ENCODE measurements at places on chromosomes 1 and 21.

DNA sequence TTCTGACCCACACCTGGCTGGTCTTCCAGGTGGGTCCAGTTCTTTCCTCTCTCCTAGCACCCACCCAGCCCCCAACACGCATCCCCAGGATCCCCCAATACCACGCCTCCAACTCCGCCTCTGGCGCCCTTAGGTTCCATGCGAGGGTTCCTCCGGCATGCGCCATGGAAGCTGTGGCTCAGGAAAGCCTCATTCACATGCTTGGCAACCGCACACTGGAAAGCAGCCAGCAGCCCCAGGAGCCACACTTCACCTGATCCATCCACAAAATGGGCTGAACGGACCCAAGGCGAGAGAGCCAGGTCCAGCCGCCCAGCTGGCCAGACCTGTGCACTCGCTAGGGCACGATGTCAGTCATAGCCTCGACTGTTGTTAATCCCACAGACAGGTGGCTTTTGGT is 161.2 kb downstream of the PSMG1 start:
- DNase-seq, result no peak

DNA sequence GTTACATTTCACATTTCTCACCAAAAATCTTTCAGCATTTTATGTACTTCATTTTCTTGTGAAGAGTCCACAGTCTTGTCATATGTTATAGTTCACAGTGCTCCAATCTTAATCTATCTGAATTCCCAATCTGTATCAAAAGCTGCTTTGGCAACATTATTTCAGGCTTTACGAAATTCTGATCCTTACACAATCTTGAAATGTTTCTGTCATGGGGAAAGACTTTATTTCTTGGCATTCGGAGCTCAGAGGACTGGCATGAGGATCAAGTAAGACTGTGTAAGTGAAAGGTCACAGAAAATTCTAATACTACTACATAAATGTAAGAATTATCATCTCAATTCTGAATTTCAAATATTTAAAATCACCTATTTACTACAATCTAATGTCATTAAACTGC is 2.0 kb downstream of the USP33 start:
- no peak for DNase-seq

DNA sequence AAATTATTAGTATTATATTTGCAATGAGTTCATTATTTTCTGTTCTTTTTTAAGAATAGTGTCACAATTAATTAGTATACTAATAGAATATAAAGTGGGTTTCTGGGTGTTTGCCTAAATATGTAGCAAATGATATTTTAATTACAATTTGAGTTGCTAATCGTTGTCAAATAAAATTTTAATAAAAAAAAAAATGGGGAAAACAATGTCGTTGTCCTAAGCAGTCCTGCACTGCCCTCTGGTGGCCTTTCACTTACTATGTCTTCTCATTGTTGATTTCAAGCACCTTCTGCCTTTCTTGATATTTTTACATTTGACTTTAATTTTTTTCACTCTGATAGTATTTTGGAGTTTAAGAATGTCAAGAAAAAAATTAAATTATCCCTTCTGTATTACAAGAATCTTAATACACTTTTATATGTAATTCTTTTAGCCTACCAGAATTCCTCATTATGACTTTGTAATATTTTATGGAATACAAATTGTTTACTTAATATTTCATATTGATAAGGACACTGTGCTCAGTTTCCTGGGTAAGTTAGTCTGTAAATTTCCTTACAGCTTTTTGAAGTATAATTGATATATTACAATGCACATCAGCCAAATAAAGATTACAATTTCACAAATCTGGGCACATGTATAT is 104.5 kb upstream of the FMN2 start:
- DNase-seq, result no peak

DNA sequence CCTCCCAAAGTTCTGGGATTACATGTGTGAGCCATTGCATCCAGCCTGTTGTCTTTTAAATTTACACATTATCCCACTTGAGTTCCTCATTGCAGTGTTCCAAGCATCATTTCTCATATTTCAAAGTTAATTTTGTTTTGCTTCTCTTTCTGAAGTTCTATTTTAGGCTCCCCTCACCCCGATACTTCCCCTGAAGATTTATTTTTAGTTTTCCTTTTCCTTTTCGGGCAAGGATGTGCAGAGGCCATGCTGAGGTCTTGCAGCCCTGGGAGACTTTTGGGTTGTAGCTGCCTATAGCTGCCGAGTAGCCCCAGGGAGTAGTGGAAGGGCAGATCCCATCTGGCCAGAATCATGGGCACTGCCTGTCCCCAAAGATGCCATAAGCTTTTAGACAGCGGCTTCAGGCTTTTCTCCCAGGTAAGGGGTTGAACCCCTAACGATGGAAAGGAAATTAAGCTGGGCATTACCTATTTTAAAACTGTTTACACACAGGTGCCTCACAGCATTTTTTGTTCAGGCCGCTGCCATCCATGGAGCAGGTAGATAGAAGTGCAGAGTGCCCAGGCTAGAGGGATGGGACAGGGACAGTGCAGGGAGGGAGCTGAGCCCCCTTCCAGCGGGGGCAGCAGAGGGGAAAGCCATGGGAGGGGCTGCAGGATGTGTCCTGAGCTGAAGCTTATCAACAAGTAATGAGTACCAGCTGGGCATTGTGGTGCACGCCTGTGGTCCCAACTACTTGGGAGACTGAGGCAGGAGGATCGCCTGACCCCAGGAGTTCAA is 15.9 kb downstream of the PSEN2 start:
- no peak for DNase-seq

DNA sequence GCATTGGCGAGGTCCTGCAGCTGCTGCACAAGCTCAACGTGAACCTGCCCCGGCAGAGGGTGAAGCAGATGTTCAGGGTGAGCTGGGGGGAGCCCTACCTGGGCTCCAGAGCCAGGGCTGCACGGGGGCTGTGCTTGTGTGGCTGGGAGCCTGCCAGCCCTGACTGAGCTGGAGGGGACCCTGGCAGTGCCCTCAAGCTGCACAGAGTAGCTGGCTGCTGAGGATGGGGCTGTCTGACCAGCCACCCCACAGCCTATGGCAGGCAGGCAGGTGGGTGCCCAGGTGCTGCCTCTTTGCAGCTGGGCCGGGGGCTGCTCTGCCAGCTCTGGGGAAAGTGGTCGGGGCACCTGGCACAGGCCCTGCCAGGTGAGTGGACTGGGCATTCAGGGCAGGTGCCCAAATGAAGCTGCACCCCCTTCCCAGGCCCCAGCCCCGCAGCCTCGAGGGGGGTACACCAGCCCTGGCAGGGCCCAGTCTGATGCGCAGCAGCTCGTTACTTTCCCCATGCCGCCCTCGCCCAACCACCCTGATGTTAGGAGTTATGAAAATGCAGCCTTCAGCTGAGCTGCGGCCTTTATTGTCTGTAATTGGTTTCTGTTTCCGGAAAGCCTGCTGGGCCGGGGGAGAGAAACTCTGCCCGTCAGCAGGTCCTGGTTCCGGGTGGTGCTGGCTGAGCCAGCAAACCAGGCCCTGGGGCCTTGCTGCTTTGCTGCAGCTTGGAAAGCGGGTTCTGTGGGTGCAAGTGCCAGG is 4.3 kb downstream of the PLCH2 start:
- no peak for DNase-seq

DNA sequence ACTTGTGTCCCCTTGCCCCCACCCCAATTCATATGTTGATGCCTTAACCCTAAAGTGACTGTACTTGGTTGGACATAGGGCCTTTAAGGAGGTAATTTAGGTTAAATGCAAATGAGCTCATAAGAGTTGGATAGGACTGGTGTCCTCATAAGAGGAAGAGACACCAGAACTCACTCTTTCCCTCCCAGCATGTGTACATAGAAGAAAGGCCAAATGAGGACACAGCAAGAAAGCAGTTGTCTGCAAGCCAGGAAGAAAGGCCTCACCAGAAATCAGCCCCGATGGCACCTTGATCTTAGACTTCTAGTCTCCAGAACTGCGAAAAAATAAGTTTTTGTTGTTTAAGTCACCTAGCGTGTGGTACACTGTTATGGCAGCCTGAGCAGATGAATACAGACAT is 45.5 kb downstream of the RAB3GAP2 start:
- no peak for DNase-seq

DNA sequence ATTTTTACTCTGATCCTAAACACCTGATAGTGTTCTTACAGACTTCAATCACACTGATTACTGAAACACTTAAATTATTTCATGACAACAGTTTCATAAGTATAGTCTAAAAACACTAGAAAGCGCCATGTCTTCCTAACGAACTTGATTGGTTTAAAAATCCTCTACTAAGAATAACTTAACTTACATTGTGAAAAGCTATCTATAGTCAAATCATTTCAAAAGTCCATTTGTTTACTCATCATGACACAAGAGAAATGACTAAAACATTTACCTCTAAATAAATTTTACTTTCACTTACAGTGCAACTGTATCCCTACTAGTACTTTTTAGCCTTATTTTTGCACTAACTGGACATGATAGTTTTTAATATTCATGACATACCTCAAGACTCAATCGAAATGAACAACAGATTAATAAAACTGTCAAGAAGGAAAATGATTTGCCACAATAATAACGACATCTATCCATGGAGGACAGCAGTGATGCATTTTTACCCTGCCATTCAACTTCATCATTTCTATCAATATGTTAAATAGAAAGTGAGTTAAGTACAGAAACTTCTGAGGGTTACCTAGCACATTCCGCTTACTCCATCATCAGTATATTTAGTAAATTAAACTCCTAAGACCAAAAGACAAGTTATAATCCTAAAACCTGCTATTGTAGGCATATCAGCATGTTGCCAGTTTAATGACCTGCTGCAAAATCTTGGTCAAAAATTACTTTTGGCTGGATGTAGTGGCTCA is 38.4 kb downstream of the AHCTF1 start:
- no peak for DNase-seq

DNA sequence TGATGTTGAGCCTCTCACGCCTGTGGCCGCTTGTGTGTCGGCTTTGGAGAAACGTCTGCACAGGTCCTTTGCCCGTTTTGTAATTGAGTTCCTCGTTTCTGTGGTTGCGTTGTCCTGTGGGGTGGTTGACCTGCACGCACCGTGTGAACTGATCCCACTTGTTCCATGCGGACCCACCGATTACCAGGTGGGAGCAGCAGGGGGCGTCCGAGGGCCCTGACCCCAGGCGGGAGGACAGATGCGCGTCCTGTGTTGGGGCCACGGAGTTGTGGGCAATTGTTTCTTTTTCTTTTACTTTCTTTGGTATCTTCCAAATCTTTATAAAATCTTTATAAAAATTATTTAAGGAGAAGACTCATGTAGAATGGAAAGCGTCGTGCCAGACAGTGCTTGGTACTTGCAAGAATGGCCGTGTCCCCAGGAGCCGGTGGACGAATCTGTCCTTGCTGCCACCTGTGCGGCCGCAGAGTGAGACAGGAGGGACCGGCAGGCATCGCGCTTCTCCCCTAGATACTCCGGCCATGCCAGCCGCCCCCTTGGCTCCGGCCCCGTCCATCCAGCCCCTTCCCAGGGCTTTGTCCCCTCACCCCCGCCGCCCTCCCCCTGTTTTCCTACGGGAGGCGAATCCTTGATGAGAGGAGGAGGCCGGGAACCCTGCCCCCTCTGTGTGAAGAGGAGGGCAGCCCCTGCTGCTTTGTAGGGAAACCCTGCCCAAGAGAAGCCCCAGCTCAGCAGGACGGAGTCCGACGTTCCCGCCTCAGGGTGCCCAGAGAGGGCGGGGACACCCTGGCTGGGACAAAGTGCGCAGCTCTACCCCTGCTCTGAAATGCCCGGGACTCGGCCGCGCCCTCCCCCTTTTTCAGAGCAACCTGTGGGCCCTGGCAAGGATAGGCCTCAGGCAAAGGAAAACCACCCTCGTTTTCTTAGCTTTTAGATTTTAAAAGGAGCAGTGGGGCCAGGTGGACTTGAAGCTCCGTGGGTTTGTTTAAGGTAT is 41.7 kb downstream of the PRKCZ start:
- DNase-seq, result peak; percentile 17

GRCh38 chr1:64163970-64164369 is 39.5 kb upstream of the UBE2U start:
- no peak for DNase-seq

- no peak for DNase-seq
Measured at GRCh38 chr21:27831177-27831576, 864.3 kb upstream of the ADAMTS5 start.

GRCh38 chr1:40760984-40761383 is 22.6 kb upstream of the KCNQ4 start:
- no peak for DNase-seq

DNA sequence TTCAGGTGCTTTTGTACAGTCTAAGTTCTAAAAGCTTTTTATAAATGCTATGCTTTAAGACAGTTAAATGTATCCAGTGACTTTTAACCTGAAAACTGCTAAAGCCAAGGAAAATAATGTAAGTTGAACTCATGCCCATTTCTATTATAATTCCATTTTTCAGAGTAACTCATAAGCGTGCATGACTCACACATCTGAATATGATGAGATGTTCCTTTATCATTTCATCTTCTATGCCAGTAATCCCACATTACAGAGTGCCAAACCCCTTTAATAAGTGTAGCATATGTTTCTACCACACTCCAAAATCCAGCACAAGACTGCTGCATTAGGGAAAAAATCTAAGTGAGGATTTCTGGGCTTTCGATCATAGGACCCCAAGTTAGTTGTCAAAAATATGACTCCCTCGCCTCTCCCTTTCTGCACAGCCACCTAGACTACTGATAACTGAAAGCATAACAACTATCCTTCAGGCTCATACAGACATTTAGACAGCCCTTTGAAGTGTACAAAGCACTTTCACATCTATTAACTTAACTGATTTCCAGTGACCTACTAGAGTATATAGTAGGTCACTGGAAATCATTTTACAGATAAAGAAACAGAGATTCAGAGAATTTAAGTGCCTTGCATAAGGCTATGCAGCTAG is 45.3 kb downstream of the JAK1 start:
- no peak for DNase-seq

DNA sequence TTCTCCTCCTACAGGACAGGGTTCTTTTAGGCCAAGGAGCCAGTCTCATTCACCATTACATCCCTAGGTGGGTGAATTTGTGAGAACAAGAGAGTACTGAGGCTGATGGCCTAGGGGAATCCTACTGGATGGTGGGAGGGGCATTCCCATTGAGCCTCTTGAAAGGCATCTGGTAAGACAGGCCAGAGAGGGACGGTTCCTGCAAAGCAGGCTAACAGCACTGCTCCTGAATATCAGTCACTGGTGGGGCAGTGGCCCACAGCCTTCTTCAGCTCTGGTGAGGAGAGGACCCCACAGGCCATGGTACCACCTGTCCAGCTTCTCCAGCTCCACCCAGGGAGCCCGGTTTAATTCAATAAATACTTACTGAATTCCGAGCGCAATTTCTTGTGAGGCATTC is 125.9 kb upstream of the EDN2 start:
- no peak for DNase-seq

DNA sequence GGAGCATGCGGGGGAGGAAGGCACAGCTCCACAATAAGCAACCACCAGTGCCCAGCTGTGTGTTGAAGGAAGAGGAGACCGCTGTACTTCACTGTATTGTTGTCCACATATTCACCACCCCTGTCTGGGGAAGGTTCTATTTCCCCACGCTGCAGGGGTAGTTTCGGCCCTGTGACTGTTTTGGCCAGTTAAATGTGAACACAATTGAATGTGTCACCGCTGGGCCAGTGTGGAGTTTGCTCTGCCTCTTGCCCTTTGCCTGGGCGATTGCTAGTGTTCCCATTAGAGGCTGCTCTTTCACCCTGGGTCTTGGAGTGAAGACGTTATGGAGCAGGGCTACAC is 32.6 kb downstream of the UBE4B start:
- DNase-seq, result no peak

- DNase-seq, result no peak
Measured at GRCh38 chr1:238624776-238625175, 734.1 kb upstream of the ZP4 start.
